Lower lobe of right lung (tissue), 2 donors: ENCODE measurements at places on chromosomes 7 and 10. TPM values are rescaled to one million over a fixed set of nuclear protein-coding genes. Genes with fewer than 3 reads are reported as not detected.

The PRSS58 gene
- not detected for total RNA-seq

The AUTS2 gene
- 45.7 TPM for total RNA-seq

The SFRP4 gene
- total RNA-seq: 4.8 TPM

The AMZ1 gene
- 0.47 TPM for total RNA-seq

The ADAM8 gene
- total RNA-seq: 18.7 TPM

The OIT3 gene
- 0.18 TPM for total RNA-seq

The GIMAP4 gene
- 95.7 TPM for total RNA-seq

The NUB1 gene
- total RNA-seq: 53.7 TPM

The ABCA13 gene
- total RNA-seq: 2.2 TPM

The KCNH2 gene
- total RNA-seq: 2.4 TPM

The PIP gene
- total RNA-seq: 12.6 TPM

The VSTM2A gene
- not detected for total RNA-seq

The INSYN2A gene
- not detected for total RNA-seq

The ANKRD2 gene
- total RNA-seq: 0.35 TPM

The ARHGEF5 gene
- total RNA-seq: 39.5 TPM

The AZGP1 gene
- total RNA-seq: 31.8 TPM
